AG04450 (cell line): ENCODE measurements at places on chromosomes 11 and 22. TPM values are rescaled to one million over a fixed set of nuclear protein-coding genes. Genes with fewer than 3 reads are reported as not detected.

DNA sequence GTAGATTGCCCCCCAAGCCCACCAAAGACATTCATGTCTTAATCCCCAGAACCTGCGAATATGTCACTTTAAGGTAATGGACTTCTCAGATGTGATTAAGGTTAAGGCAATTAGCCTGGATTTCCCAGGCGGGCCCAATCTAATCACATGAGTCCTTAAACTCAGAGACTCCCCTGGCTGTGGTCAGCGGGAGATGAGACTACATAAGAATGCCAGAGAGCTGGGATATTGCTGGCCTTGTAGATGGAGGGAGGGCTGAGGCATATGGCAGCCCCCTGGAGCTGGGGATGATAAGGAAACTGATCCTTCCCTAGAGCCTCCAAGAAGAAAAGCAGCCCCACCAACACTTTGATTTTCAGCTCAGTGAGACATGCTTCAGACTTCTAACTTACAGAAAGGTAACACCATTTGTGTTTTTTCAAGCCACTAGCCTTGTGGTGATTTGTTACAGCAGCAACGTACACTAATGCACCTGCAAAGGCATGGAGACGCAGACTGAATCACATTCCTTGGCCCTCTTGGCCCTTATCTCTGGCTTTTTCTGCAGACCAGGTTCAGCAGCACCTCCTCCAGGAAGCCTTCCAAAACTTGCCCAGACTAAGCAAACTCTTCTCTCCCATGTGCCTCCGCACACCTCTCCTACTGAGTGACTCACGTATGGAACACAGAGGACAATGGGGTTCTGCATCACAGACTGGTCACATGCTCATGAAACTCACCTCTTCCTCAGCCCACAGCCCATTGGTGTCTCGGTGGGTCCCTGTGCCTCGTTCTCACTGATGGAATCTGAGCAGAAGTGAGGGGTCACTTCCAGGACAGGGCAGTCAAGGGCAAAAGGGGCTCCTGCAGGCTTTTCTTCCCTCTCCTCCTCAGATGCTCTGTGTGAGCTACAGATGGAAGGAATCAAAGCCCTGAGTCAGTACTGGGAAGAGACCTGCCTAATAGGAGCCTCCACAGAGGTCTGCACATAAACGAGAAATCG is 86.3 kb upstream of the HMGXB4 start:
- no peak for DNase-seq

DNA sequence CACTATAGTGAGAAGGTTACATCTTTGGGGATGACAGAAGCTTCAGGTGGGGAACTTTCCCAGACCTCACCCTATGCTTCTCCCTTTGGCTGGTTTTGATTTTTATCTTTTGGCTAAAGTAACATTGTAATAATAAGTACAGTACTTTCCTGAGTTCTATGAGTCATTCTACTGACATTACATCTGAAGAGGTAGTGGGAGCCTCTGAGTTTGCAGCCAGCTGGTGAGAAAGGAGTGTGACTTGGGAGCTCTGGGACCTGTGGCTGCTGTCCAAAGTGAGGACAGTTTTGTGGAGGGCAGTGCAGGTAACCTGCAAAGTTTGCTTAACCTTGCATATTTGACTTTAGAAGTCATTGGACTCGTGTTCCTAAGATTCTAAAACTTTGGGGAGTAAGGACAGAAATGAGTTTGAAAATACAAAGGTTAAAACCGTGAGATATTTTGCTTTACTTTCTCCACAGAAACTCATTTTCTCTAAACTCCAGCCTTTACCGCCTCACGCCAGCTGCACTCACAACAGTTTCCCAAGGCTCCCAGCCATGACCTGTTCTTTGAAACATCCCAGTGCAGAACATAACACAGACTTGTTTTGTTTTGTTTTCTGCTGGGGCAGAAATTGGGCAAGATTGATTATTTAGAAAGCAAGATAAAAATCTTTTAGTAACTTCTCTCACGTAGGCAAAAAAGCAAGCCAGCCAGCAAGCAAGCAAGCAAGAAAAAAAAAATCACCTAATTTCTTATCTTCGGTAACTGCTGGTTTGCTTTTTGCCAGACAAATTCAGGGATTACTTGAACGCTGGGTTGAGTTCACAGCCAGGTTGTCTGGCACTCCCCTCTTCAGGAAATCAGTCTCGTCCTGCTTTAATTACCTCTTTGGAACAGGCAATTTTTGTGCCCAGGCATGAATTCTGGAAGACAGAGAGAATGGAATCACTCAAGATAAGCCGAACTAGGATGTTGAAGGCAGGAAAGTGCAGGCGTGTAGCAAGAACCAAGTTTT is 478.3 kb upstream of the ISX start:
- DNase-seq = no peak

DNA sequence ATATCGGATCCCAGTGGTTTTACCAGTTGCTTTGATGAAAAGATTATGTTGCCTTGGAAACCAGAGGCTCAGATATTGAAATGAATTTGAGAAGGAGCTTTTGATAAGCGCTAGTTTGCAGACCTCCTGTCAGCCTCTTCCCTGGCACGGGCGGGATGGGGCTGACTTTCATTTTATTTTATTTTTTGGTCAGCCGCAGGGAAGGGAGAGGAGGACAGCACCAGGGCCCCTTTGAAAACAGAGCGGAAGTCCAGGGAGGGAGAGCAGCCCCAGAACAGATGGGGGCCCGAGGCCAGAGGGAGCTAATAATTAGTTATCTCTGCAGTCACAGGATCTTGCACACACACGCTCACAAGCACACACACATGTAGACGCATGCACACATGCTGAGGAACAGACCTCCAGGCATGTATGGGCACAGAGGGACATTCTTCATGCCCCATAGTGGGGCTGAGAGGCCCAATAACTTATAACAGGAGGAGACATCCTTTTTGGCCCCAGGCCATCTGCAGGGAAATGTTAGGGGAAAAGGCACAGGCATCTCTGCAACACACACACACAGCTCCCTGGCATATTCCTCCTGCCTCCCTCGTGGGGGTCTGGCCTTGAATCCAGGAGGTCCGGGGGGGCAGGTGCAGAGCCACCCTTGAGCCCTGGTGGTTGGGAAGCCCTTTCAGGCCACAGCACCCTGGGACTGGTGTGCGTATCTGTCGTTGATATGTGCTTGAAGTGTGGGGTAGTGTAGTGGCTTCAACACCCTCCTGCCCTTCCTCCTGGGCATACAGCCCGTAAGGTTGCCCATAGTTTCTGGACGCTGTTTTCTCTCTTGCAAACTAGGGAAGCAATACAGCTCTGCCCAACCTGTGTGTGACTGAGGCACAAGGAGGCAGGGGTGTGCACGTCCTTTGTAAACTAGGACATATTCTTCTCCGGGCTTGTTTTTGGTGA is 117.3 kb downstream of the CEP164 start:
- DNase-seq = no peak

GRCh38 chr22:37079668-37080171 is 28.2 kb downstream of the KCTD17 start:
- no peak for DNase-seq

Gene ZNF280B
- polyA plus RNA-seq = 1.6 and 2.3 TPM in 2 replicates

Gene DRICH1
- polyA plus RNA-seq = 0.09 and 0.17 TPM in 2 replicates

DNA sequence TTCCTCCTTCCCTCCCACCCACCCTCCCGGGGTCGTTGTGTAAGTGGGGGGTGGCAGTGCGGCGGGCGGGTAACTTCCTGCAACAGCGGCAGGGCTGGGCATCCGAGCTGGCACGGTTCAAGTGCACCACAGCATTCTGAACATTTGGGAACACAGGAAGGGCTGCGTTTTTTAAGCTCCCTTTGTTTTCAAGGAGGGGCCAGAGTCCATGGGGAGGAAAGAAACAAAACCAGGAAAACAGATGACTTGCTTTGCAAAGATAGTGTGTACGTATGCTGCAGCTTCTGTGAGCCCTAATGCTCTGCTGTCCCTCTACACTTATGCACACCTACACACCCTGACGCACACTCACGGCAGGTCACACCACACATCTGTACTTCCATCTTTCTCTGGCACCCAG is 152.5 kb downstream of the FBXO7 start:
- DNase-seq = no peak

DNA sequence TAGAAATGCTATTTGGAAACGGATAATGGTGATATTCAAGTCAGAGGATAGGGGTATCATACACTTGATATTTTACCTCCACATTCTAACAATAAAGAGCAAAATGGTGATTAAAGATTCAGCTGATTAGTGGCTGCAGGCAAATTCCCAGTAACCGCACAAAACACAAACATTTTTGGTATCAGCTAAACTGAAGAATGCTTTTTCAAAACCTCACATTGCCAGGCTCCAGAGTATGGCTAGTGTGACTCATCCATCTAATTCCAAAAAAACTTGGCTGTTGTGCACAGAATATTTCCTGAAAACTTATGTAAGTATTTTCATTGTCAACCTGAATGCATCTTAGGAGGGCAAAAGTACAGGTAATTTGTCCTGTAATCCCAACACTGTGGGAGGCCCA is 10.9 kb downstream of the SRPRA start:
- peak; percentile 32 for DNase-seq

Gene SPTBN2
- 0.09 and 0.21 TPM in 2 replicates for polyA plus RNA-seq

DNA sequence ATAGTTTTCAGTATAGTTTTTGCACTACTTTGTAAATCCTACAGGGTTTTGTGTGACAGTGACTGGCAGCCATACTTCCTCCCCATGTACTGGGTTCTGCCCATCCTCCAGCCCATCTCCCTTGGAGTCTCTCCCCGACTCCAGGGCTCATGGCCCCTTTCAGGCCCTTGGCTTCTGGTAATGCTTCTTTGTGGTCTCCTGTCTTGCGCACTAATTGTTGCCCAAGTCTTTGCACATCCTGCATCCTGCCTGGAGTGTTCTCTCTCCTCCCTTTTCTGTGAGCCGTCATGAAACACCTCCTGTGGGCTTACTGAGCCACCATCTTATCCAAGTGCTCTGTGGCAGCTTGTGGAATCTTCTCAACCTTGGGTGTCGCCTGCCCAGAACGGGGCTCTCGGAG is 11.4 kb upstream of the KCNQ1OT1 start:
- DNase-seq = no peak

Gene IGSF9B
- polyA plus RNA-seq = not detected in 2 replicates

DNA sequence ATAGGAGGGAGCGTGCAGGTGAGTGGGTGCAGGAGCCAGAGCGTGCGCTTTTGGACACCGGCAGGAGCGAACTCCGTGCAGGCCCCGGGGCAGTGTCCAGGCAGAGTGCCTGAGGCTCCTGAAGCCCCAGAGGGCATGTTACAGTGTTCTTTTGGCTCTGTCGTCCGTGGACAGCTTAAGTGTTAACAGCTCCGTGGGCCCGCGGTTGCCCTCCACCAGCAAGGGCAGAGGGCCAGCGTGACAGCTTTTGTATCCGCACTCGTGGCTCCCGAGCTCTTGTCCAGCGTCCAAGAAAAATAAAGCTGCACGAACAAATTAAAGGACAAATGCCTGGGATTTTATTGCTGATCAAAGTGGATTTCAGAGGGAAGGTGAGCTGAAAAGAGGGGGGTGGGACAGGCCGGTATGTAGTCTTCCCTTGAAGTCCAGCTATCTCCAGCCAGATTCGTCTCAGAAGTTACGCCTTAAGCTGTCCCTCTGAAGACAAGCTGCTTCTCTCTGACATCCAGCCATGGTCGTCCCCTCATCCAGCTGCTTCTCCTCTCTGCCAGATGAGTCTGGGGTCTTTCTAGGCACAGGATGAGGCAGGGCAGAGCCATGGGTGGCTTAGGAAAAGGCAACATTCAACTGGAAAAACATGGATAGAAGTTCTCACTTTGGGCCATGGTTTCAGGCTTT is 968 bp upstream of the TMEM109 start:
- no peak for DNase-seq

DNA sequence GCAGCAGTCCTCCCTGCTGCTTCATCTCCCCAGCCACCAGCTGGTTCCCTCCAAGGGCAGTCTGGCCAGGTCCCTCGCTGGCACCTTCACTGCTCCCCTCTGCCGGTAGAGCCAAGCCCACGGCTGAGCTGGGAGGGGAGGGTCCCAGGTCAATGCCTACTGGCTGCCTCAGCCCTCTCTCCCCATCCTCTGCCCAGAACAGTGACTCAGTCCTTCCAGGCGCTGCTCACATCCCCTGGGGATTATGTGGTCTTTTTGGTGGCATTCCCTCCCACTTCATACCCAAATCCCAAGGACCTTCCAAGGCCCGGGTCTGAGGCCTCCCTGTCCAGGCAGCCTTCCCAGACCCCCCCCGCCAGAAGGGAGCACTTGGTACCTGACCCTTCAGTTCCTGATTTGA is 44.9 kb downstream of the WNT7B start:
- DNase-seq = no peak

Gene LINC01488
- polyA plus RNA-seq = not detected in 2 replicates

- DNase-seq = no peak
These were observed 3.8 kb downstream of the TOP3B start for GRCh38 chr22:21978564-21979386.

Gene TPBGL
- polyA plus RNA-seq = 0.02 TPM in 1 of 2 replicates, not detected in the other

Gene MUC2
- polyA plus RNA-seq = not detected in 2 replicates

Gene TUT1
- polyA plus RNA-seq = 7.8 and 9.0 TPM in 2 replicates

GRCh38 chr11:76955459-76956114 is 78.6 kb upstream of the B3GNT6 start:
- DNase-seq = no peak

Gene CAPN1
- polyA plus RNA-seq = 84.1 and 123 TPM in 2 replicates

DNA sequence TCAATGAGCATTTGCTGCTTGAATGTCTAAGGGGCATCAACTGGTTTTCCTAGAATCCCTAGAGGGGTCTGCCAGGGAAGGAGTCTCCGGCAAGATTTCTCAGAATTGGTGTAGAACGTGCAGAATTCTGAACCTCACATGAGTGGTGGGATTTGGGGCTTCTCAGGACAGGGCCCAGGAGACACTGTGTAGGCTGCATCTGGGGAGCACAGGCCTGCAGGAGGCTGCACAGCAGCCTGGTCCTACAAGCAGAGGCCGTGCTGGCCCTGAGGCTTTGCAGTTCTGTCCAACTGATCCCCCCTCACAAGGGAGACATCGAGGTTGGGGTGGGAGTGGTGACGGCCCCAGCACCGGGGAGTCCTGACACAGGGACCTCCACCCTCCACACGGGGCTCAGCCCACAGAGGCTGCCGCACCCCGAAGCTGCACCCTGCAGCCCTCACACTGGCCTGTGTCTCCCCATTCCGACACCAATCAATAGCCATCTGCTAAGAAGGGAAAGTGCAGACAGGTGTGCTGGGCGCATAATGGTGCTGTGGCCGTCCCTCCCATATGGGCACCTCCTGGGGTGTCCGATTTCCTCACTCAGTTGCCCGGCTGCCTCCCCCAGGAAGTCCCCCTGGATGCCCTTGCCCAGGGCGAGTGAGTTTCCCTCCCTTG is 688.1 kb downstream of the BRD1 start:
- DNase-seq = no peak
